NCI-H1436 (cell line): ENCODE measurements at places on chromosomes 7 and 10.

DNA sequence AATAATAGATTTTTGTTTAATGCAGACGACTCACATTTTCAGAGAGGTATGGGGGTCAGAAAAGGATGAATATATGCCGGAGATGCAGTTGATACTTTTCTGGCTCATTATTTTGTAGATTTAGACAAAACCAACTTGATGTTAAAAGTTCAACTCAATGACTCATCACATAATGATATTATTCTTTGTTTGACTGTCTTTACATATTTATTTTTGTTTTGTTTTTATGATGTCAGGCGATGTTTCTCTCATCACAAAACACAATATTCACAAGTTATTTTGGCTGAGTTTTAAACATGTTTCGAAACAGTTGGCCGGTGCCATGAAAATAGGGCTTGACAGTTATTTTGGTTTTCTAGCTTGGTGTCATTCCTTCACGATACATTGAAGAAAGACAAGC is 1.3 kb downstream of the GJD4 start:
- no peak for DNase-seq

DNA sequence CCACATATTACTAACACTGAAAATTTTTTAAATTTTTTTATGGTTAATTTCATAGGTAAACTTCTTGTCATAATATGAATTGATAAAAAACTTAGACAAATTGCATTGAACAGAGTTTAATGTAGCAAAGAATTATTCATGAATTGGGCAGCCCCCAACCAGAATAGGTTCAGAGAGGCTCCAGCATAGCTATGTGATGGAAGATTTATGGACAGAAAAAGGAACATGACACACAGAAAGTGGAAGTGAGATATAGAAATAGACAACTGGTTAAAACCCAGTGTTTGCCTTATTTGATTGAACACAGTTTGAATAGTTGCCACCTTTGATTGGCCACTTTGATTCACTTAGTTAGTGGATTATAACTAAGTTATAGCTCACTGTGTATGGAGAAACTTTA is 87.2 kb downstream of the AHR start:
- no peak for DNase-seq

DNA sequence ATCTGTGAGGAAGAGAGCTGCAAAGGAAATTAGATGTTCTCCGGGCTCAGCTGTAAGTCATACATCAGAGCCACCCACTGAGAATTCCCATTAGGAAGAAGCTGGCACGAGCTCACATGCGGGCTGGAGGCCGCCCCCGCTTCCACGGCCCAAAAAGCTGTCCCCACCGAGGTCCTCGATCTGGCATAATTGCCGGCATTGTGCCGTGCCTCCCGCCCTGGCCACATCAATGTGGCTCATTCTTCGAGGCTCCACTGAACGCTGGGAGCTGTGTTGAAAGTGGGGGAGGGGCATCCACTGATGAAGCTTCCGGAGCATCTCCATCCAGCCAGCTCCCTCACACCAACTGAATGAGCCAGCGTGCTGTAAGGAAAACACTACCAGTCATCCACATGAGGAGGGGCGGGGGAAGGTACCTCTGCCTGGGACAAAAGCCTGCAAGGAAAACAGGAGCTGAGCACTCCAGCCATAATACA is 173.1 kb downstream of the PTPRN2 start:
- DNase-seq, result no peak

GRCh38 chr10:44391981-44392380 is 7.1 kb upstream of the CXCL12 start:
- DNase-seq, result no peak

DNA sequence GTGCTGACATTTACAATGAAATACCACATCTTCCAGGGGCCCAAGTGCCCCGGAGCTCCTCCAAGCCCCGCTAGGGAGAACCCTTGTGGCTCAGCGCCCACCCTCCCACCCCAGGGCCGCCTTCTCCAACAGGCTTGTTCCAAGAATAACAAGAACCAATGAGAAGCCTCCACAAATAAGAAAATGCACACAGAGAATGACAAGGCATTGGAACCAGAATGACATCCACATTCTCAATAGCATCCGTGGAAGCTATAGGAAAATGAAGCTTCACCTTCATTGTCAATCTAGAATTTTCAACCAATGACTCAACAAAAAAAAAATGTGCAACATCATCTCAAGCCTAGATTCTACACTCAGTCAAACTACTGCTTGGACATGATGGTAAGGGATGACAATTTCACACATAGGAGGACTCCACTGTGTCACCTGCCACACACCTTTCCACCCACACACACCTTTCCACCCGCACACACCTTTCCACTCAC is 50.4 kb upstream of the PPP2R2D start:
- DNase-seq, result no peak

DNA sequence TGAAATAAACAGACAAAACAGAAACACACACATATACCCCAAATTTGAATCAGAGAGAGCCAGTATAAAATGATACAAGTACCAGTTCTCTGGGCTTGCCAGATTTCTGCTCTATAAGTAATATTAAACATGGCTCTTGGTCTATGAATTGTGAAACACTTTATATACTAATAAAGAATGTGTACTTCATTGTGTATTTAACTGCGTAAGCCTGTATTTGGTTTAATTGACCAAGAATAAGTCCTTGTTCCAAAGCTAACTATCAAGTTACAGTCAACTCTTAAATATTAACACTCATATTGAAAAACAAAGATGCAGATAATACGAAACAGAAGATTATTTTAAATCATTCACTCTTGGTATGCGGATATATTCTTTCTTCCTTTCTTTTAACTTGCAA is 8.7 kb downstream of the FGFR2 start:
- DNase-seq, result no peak

DNA sequence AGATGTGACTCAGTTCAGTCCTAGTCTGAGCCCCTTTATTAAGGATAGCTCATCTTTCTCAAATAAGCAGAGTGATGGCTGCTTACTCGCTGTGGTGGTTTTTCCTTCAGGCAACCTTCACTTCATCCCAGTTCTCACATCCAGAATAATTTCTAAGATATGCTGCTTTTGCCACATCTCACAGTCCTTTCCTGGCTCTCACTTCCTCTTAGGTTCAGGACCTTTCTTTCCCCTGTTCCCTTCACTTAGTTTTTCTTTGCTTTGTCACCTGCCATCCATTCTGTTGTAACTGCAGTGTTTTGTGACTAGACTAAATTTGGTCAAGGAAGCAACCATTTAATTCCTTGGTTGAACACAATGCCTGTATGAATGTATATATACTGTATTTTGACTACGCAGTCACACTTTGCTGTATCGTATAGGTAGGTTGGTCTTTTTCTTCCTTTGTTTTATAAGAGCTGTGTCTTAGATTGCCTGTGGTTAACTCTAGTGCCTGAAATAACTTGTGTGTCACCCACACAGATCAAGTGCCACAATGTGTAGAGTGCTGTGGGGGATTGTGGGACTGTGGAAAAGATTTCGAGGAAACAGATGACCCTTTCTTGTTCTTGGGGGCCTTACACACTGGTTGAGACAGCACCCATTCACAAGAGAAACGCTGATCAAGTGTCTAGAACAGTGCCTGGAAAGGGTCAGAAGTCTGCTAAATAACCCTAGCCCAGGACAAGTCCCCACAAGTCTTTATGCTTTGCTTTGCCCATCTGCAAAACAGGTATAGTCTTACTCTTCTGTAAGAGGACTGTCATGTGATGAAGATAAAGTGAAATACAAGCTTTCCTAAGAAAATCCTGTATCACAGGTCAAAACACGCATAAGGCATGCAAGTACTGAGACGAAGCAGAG is 2.6 kb downstream of the ZNF655 start:
- DNase-seq, result no peak

DNA sequence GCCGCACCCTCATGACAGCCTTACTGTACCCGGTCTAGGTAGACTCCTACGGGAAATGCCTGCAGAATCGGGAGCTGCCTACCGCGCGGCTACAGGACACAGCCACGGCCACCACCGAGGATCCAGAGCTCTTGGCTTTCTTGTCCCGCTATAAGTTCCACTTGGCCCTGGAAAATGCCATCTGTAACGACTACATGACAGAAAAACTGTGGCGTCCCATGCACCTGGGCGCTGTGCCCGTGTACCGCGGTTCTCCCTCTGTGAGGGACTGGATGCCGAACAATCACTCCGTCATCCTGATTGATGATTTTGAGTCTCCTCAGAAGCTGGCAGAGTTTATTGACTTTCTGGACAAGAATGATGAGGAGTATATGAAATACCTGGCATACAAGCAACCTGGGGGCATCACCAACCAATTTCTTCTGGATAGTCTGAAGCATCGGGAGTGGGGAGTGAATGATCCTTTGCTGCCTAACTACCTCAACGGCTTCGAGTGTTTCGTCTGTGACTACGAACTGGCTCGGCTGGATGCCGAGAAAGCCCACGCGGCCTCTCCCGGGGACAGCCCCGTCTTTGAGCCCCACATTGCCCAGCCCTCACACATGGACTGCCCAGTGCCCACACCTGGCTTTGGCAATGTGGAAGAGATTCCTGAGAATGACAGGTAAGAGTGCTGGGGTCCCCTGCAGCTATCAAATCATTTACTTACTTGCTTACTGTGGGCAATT is 8.5 kb upstream of the CHCHD1 start:
- DNase-seq, result no peak

DNA sequence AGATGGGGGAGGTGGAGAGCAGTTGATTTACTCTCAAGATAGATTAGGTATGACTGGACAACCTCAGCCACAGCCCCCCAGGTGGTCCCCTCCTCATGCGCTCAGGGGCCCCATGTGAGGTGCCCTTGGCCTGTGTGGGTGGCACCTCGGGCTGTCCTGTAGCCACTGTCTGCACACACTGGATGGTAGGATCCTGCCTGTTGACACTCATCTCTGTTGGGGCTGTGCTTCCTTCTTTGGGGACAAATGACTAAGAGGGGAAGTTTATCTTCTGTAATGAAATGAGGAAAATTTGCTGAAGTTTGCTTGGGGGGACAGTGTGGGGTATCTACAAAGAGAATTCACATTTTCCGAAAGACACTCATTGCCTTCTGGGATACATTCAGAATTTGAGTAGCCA is 53.6 kb upstream of the ANTXRL start:
- DNase-seq, result no peak

GRCh38 chr10:55410415-55410885 is 609.4 kb upstream of the PCDH15 start:
- DNase-seq, result peak; percentile 46

DNA sequence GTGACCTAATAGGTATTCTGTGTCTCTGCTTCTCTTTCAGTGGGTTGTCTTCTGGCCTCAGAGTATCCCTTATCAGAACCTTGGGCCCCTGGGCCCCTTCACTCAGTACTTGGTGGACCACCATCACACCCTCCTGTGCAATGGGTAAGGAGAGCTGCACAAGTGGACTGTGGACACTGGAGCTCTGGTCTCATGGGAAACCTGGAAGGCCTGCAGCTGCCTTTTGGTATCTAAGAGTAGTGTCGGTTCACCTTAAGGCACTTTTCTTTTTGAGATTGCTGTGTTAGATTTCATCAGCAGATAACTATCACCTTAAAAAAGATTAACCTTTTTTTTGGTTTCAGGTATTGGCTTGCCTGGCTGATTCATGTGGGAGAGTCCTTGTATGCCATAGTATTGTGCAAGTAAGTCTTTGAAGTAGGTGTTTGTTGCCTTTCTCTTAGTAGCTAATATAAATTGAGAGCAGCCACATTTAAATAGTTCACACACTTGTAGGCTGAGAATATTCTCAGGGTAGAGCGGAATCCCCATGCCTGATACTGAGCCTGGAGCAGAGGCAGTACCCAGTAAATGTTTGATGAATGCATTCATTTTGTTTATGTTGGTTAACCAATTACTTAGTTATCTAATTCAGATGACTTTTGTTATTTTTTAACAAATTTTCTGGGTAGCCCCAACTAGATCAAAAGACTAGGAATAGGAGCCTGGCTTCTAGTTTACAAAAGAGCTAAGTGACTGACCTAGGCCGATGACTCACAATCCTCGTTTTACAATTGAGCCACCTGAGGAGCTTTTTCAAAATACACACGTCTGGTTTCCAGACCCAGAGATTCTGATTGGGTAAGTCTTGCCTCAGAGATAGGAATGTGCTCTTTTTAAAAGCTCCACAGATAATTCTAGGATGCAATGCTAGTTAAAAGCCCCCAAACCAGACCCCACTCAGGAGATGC is 3.6 kb downstream of the TMEM254 start:
- DNase-seq, result no peak

- DNase-seq, result no peak
These were observed 442.5 kb downstream of the GLRX3 start for GRCh38 chr10:130578532-130579289.

- DNase-seq, result no peak
These were observed 235.2 kb upstream of the ZWINT start for GRCh38 chr10:56596257-56596656.

DNA sequence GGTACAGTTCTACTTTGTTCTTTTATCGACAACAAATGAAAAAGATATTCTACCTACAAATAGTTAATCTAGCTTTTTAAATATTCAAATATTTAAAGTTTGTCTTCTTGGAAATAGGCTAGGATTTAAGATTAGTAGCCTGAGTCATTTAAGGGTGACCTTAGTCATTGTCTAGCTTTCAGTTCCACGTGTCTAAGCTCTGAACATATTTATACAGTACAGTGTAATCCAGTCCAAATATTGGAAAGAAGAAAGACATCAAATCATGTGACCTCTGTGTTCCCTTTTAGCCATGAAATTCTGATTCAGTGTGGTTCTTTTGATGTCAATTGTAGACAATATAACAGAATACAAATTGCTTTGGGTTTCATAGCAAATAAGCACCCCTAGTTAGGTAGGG is 121.1 kb downstream of the MALRD1 start:
- no peak for DNase-seq

- no peak for DNase-seq
These were observed 301.9 kb downstream of the AHR start for GRCh38 chr7:17600340-17600752.

- no peak for DNase-seq
These were observed 260.1 kb downstream of the SLC25A13 start for GRCh38 chr7:96061844-96062243.

GRCh38 chr10:101063548-101064414 is 2.0 kb downstream of the KAZALD1 start:
- DNase-seq, result no peak

DNA sequence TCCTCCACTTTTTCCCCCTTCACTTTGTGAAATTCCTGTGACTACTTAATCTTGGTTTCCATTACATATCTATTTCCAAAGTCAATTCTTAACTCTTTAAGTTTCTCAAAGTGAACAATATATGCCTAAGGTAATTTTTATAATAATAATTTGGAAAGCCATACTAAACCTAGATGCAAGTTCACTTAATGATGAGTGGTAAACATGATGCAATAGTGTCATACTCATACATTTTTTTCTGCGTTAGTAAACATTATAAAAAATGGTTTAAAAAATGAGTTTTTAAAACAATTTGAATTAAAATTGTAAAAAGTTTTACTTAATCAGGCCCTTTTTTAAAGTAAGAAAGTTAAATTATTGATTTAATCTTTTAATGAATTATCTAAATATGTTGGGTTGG is 659.4 kb upstream of the FZD8 start:
- DNase-seq, result no peak

DNA sequence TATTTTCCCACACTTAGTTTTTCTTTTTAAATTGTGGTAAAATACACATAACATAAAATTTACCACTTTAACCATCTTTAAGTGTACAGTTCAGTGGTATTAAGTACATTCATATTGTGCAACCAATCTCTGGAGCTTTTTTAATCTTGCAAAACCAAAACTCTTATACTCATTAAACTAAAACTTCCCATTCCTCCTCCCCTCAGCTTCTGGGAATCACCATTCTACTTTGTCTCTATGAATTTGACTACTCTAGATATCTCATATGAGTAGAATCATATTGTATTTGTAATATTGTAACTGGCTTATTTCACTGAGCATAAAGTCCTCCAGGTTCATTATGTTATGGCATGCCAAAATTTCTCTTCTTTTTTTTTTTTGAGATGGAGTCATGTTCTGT is 86.4 kb upstream of the JAZF1 start:
- no peak for DNase-seq
